ENCODE measurements at places on chromosomes 7 and 10. TPM values are rescaled to one million over a fixed set of nuclear protein-coding genes. Genes with fewer than 3 reads are reported as not detected.

SPDYE16 gene
- under 0.01 TPM for total RNA-seq

CCL24 gene
- not detected for total RNA-seq

RNF32 gene
- 0.27 TPM for total RNA-seq

C7orf57 gene
- 0.27 TPM for total RNA-seq

DDX50 gene
- 22.6 TPM for total RNA-seq

HOXA9 gene
- total RNA-seq = 105 TPM

GRCh38 chr7:115178835-115179234, 256.9 kb downstream of the MDFIC start:
- DNase-seq = no peak

IMPDH1 gene
- total RNA-seq = 57.9 TPM

GRCh38 chr10:84825330-84825729, 496.9 kb downstream of the CCSER2 start:
- DNase-seq = no peak

C1QL3 gene
- 0.27 TPM for total RNA-seq

- DNase-seq = no peak
These were observed 34.3 kb upstream of the ICA1 start for GRCh38 chr7:8296362-8296659.

- DNase-seq = no peak
These were observed 333.6 kb downstream of the ADARB2 start for GRCh38 chr10:1403508-1404322.

- DNase-seq = no peak
These were observed 114.5 kb downstream of the MARCHF5 start for GRCh38 chr10:92405419-92405924.

- no peak for DNase-seq
These were observed 48.7 kb downstream of the SP8 start for GRCh38 chr7:20737840-20738448.

- no peak for DNase-seq
These were observed 80.8 kb upstream of the UNC5B start for GRCh38 chr10:71131508-71132088.

DNA sequence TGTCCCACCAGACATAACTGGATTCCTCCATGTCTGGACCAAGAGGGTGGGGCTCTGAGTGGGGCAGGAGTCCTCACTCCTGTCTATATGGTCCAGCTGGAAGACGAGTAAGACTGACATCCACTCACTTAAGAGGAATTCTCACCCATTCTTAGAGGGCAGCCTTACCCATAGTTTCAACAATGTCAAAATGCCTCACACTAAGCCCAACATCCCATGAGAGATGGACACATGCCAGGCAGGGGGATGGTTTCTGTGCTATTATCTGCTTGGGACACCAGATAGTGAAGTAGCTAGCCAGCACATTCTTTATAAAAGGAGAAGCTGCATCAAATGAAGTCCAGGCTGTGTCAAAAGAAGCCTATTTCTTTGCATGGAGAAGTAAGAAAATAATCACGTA, 4.7 kb upstream of the LANCL2 start:
- DNase-seq = no peak

DNA sequence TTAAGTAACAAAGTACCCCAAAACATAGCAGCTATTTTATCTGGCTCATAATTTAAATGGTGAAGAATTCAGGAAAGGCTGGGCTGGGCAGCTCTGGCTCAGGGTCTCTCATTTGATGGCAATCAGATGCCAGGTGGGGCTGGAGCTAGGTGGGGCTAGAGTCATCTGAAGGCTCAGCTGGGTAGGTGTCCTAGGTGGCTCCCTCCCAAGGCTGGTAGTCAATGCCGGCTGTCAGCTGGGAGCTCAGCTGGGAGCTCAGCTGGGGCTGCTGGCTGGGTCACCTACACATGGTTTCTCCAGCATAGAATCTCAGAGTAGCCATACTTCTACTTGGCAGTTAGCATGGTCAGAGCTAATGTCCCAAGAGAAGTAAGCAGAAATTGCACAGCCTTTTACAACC, 34.1 kb downstream of the OSBPL3 start:
- no peak for DNase-seq

DNA sequence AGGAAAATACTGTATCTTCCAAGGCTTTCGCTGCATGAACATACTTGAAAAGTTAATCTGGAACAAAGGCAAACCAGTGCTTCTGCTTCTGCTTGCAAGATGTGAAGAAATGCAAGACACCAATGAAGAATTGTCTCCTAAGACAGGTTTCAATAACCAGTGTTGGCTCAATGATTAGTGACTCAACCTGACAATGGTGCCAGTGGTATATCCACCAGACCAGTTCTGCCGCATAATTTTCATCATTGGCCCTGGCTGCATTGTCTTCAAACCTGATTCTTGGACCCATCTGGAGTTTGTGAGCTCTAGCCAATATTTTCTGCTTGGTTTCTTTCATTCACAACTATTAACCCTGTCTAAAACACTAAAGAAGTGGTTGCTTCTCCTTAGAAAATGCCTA, 13.6 kb upstream of the STAMBPL1 start:
- DNase-seq = no peak

- no peak for DNase-seq
These were observed 663 bp downstream of the VPS37D start for GRCh38 chr7:73668103-73668885.

Measured in hematopoietic multipotent progenitor cell (in vitro differentiated cells).